Suppressor macrophage treated with lipopolysaccharide for 4 hours (primary cell): ENCODE measurements at places on chromosomes 3 and 15.

- DNase-seq: no peak
Measured at GRCh38 chr3:126927846-126928245, 55.1 kb upstream of the PLXNA1 start.

- DNase-seq: no peak
Measured at GRCh38 chr3:12237912-12238650, 50.8 kb upstream of the PPARG start.

DNA sequence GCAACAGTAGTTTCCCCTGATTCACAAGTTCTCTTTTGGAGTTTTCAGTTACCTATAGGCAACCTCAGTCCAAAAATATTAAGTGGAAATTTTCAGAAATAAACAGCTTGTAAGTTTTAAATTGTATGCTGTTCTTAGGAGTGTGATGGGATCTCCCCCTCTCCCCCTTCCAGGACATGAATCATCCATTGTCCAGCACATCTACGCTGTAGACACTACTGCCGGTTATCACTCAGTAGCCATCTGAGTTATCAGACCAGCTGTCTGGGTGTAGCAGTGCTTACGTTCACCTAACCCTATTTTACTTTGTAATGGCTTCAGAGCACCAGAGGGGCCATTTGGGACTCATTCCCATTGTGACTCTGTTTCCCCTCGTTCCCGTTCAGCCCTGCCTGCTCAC lies 96.7 kb upstream of the PLXNA1 start:
- no peak for DNase-seq

DNA sequence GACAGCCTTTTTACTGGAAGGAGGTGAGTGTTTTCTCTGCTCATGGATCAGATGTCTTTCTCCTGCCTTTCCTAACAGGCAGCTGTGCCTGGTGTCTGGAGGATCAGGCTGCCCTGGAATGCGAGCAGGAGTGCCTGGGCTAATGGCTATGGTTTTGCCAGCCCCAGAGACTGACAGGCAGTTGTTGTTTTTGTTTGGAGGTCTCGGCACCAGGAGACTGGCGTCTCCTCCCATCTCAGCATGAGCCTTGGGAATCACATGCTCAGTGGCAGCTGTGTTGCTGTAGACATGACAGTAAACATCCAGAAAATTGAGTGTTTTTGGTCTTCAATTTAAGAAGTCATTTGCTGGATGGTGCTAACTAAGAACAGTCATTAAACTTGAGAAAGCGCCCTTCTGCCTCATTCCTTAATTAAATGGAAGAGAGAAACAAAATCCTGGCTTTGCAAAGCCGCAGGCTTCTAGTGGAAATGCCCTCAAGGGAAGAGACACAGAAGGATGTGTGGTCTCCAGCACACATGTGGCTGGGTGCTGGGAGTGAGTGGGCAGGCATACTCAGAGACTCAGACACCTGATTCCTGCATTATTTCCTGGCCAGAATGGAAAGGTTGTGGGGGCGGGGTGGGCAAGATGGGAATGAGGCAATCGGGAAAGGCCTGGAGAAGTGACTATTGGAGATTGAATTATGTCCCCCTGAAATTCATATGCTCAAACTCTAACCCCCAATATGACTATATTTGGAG lies 97.0 kb upstream of the NMNAT3 start:
- no peak for DNase-seq

DNA sequence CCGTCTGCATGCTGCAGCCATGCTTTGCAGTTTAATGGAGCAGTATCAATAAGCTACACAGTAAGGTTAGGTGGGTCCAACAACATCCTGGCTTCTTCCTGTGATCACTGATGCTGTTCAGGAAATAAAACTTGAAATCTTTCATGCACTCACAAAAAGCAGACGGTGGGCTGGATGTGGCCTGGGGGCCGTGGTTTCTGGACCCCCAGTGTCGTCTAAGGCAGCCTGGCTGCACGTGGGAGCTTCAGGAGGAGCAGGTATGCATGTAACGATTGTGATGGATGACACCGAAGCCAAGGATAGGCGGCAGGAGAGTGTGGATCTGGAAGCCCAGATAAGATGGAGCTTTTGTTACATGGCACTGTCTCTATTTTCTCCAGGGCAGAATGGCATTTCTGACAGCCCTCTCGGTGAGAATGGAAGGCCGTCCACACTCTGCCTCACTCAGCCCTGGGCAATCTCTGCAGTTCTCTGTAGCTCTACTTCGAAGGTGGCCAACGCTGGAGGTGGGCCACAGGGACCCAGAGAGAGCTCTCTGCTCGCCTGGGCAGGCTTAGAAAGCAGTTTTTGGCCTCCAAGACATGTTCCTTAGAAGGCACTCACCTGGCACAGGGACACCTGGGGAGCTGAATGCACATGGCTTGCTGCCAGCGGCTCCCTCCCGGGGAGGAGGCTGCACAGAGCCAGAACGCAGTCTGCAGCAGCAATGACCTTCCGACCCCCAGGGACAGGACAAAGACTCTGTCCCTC lies 46.4 kb upstream of the IQSEC1 start:
- no peak for DNase-seq

DNA sequence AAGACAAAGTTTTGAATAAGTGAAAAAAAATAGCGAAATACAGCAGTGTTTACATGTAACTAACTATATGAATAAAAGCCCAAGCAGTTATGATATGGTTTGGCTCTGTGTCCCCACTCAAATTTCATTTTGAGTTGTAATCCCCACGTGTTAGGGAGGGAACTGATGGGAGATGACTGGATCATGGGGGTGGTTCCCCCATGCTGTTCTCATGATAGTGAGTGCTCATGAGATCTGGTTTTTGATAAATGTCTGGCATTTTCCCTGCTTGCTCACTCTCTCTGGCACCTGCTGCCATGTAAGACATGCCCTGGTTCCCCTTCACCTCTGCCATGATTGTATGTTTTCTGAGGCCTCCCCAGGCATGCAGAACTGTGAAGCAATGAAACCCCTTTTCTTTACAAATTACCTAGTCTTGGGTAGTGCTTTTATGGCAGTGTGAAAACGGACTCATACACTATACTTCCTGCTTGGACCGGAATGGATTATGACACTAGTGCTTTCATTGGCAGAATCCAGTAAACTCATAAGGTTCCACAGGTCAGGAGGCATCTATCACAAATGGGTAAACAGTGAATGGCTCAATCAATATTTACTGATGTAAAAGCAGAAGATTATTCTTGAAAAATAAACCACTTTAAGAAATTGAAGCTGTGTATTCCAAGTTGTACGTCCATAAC lies 192.1 kb downstream of the CBLB start:
- no peak for DNase-seq

DNA sequence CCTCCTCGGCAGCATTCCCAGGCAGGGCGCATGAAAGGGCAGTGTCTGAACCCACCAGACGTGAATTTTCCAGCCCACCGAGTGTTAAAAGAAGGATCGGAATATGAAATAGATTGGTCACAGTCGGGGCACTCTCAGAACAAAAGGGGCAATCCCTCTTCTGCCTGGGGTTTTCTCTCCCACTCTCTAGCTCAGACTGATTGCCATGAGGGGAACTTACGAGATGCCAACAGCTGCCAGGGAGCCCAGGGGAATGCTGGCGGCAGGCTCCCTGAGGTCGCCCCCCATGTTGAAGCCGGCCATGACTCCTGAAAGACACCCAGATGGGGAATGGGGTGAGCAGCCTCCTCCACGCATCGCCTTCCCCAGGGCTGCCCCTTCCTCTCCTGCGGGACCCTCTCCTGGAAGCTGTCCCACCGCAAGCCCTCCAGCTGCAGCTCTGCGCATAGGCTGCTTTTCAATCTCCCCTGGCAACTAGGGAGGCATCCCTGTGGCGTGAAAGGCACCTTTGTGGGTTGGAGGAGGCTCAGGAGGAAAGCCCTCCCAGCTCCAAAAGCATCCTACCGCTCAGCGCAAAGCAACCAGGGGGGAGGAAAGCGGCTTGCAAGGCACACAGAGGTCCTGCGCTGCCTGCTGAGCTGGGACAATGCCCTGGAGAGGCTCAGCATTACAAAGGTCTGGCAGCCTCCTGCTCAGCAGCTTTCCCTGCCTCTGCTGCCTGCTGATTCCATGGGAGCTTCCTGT lies 64.8 kb upstream of the HEG1 start:
- no peak for DNase-seq
